ENCODE measurements at places on chromosomes 5 and 9. TPM values are rescaled to one million over a fixed set of nuclear protein-coding genes. Genes with fewer than 3 reads are reported as not detected.

The CD74 gene
- 222 TPM for total RNA-seq

GRCh38 chr5:69261034-69261433, 26.3 kb downstream of the CDK7 start:
- no peak for DNase-seq

The IL9 gene
- not detected for total RNA-seq

The ORM2 gene
- total RNA-seq: not detected

DNA sequence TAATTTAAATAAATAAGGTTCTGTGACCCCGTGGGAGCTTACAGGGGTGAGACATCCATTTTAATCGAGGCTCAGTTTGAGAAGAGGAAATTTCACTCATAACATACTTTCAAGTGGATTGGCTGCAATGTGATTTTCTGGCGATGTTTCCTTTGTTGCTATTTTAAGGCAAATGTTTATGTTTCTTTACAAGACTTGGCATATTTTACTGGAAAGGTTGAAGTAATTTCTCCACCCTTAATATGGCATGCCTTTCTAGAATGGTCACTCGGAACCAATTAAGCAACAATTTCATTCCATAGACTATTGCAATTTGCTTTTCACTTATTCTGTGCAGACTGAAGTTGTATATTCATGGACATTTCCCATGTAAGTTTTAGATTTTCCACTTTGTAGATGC, 438.0 kb upstream of the WWC1 start:
- DNase-seq: no peak

The ZNF483 gene
- 10.8 TPM for total RNA-seq
